ENCODE measurements at places on chromosomes 1 and 21.

- no peak for DNase-seq
Observed at GRCh38 chr1:26482921-26483320, 10.7 kb downstream of the HMGN2 start.

GRCh38 chr1:117261424-117261785, 50.7 kb upstream of the VTCN1 start:
- no peak for DNase-seq

- DNase-seq: no peak
Observed at GRCh38 chr1:80217377-80217986, 1211.0 kb upstream of the ADGRL4 start.

GRCh38 chr1:6867729-6868659, 82.7 kb downstream of the CAMTA1 start:
- no peak for DNase-seq

DNA sequence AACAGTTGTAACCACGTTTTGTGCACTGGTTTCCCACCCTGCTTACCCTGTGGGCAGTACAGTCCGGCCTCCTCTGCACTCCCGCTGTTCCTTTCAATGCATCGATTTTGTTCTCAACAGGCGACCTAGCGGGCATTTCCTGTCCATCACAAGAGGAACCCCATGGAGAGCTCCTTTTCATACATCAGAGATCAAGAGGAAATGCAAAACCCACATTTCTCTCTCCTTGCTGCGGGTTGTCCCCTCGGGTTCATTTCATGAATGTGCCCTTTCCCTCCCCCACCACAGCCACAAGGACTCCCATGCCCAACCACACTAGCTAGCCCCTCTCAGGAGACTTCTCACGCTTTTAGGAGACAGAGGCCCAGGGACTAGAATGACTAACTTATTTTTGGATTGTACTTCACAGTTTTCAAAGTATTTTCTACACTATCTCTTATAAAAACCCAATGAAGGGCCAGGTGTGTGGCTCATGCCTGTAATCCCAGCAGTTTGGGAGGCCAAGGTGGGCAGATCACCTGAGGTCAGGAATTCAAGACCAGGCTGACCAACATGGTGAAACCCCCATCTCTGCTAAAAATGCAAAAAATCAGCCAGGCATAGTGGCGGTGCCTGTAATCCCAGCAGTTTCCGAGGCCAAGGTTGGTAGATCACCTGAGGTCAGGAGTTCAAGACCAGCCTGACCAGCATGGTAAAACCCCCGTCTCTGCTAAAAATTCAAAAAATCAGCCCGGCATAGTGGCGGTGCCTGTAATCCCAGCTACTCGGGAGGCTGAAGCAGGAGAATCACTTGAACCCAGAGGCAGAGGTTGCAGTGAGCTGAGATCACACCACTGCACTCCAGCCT, 18.4 kb downstream of the ATP1A4 start:
- DNase-seq: no peak

GRCh38 chr1:159957824-159958268, 3.8 kb upstream of the SLAMF9 start:
- no peak for DNase-seq

DNA sequence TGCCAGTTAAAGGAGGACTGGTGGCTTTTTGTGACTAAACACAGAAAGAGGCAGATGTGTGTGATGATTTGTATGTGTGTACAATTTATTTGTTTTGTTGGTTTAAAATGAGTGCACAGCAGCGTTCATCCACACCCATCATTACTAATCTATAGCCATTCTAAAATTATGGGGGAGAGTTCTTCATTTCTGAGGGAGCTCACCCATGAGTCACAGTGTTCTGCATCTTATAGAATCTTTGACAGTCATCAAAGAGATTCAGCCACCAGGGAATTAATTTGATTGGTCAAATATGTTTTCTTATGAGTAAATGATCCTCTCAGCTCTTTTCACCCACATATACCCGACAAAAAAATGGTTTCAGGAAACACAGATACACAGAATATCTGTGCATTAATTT, 147.9 kb downstream of the GREM2 start:
- no peak for DNase-seq

DNA sequence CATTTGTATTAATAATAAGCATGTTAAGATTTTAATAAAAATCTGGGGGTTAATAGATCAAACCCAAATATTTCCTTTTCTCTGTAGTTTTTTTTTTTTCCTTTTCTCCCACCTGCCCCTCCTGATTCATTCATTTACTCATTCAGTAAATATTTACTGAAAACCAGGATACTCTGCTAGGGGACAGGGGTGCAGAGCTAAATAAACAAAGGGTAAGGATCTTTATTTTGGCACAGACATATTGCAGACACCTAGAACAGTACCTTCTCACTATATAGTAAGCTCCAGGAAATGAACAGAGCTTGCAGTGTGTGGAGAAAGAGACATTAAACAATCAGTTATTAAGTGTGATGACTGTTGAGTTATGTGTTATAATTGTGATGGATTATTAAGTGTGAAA, 60.9 kb downstream of the AK5 start:
- DNase-seq: no peak

DNA sequence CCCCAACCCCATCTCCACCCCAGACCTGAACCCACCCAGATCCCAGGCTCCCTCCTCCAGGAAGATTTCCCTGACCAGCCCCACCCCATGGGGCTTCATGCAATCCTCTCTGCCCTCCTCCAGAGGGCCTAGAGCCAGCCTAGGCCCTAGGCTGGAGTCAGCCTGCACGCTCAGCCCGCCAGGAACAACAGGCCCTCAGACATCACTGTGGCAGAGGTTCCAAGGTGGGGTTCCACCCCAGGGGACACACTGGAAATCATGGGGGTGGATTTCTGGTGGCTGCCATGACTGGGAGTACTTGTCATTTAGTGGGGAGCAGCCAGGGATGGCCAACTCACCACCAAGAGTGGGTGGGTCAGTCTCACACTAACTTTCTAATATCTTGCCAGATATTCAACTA, 122.0 kb downstream of the GLIS1 start:
- DNase-seq: no peak

GRCh38 chr1:108828074-108828961, 28.6 kb downstream of the AKNAD1 start:
- DNase-seq: peak; percentile 74

GRCh38 chr1:30242722-30243457, 480.5 kb downstream of the MATN1 start:
- DNase-seq: no peak

DNA sequence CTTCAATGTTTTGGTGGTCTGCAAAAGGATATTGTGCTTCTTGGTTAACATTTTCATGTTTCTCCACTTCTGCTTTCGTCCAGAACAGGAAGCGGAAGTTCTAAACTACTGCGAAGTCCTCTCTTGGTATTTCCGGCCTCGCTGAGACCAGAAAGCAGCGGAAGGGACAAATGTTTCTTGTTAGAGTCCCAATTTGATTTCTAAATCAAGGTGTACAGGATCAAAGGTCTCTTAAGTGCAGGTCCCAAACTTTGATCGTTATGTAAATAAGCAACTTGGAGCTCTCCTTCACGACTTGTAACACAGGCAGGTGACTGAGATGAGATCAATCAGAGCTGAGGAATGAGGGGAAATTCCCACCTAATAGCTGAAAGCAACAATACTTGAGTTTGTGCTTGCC, 40.1 kb upstream of the HMCN1 start:
- no peak for DNase-seq

DNA sequence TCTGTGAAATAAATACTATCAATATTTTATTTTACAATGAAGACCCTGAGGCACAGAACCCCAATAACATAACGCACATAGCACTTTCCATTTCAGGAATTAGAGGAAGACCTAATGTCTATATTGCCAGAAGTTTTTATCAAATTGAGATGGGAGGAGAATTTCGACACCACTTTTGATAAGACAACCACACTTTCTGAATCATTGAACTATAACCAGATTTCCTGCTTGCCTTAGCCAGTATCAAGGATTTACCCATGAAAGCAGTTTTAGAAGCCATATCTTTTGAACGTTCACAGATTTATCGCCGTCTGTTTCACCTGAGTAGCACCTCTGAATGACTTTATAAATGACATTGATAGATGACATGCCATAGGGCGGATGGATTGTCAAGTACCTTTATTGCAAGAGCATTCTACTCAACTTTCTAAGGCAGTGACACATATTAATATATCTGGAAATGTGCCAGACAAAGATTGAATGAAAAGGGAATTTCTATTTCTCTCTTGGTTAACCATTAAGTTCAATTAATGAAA, 768.4 kb downstream of the LTN1 start:
- DNase-seq: no peak

DNA sequence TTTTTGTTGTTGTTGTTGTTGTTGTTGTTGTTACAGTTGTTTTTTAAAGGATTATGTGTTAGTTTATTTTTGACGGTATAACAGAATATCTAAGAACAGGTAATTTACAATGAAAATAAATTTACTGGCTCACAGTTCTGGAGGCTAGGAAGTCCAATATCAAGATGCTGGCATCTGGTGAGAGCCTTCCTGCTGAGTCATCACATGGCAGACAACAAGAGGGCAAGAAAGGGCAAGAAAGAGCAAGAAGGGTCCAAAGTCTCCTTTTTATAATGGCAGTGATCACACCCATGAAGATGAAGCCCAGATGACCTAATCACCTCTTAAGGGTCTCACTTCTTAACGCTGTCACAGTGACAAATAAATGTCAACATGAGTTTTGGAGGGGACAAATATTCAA, 142.1 kb downstream of the NEGR1 start:
- no peak for DNase-seq

DNA sequence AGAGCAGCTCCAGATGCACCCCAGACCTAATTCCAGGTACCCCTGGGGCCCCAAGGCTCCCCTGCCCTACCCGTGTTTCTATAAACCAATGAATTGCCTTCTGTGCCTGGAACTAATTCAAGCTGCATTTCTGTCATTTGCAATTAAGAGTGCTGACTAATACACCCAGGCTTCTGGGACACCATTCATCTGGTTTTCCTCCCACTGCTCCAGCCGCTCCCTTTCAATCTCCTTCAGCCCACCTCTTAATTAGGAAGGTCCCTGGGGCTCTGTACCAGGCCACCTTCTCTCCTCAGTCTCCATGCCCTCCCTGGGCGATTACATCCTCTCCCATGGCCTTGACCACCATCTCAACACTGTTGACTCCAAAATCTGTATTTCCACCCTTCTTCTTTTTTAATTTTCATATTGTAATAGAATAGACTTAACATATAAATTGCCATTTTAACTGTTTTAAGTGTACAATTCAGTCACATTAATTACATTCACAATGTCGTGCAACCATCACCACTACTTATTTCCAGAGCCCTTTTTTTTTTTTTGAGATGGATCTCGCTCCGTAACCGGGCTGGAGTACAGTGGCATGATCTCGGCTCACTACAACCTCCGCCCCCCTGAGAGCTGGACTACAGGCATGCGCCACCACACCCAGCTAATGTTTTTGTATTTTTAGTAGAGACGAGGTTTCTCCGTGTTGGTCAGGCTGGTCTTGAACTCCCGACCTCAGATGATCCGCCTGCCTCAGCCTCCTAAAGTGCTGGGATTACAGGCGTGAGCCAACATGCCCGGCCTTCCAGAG, 9.2 kb upstream of the GJB3 start:
- DNase-seq: no peak

All from anterior cingulate cortex (tissue), 58 donors.